ENCODE measurements at places on chromosomes 7 and 10.

DNA sequence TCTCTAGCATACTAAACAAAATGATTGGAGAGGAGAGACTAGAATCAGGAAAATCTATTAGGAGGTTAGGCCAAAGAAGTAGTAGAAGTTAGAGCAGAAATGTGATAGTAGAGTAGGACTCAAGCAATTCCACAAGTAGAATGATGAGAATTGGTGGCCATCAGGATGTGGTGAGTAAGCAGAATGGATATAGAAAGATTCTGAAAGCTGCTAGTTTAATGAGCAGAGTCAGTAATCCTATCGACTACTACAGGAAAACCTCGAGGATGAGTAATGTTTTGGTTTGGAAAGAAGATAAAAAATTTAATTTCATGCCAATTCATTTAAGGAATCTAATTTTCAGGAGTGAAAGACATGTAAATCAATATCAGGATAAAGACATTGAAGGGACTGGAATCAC, 648.3 kb upstream of the PHF14 start:
- no peak for DNase-seq

GRCh38 chr7:80197627-80198026, 63.0 kb downstream of the GNAI1 start:
- no peak for DNase-seq

DNA sequence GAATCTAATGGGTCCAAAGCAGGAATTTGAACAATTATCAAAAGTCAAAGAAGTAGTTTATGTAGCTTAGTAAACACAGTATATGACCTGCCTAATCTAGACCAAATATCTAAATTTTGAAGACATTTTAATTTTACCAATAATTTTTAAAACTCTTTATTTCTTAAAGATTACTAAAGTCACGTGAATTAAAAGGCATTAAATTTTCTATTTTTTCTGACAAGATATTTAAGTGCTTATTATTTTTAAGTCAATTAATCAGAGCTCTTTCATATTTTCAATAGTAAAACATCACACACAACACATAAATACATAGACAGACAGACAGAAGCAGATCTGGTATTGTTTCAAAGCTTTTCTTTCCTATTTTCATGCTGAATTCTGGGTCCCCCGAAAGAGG, 89.5 kb downstream of the ZNF467 start:
- DNase-seq, result no peak

DNA sequence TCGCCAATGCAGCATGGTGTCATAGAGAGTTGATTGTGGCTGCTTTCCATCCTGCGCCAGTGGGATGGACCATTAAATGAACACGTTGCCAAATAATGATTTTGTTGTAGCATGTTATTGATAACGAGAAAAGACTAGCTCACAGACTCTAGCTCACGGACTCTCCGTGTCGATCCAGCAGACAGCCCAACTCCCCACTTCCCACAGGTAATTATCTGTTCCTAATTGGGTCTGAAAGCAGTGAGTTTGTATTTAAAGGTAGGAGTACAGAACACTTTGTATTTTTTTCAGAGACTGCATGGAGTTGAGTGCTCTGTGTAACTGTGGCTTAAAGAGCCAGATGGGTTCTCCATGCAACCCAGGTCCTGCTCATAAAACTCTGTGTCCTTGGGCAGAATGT, 1250.5 kb downstream of the TYW1 start:
- no peak for DNase-seq

GRCh38 chr10:82759050-82759449, 884.1 kb downstream of the NRG3 start:
- no peak for DNase-seq

DNA sequence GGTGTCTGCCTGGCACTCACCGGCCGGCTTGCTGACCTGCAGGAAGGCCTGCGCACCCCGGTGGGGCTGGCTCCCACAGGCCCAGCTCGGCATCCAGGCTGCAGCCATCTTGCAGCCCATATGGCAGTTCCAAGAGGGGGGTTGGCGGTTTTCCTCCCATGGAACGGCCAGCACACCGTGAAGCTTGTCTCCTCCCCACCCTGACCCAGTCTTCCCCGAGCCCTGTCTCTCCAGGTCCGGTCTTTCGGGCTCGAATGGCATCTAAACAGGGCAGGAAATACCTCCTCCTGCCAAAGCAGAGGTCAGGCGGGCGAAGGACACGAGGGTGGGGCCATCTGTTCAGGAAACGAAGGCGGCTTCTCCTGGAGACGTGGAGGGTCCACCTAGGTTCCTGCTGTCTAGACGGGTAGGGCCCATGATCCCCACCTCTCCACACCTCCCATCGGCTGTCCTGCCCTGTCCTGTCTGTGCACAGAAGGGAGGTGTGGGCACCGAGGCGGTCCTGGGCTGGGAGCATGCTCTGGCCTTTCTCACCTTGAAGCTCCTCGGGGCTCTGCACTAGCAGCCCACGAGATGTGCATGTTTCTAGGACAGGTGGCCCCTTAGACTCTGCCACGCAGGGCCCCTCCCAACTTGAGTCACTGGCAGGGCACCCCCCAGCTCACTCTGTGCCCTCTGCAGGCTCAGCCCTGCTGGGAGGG, 113.7 kb upstream of the DIP2C start:
- DNase-seq, result no peak

DNA sequence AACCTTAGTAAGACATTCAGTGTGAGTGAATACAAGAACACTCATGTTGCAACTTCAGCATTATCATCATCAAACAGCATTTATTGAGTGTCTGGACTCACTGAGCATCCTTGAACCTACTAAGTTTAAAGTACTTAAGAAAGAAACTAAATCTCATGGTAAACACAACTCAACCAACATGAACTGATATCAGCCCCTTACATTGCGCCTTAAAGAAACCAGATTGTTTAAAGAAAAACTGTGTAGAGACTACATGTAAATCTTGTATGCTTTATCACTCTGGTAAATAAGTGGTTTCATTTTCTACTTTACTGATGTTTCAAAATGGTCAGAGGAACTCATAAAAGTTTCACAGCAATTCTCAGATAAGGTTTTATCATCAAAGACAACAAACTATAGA, 157.5 kb upstream of the FERD3L start:
- DNase-seq, result no peak

DNA sequence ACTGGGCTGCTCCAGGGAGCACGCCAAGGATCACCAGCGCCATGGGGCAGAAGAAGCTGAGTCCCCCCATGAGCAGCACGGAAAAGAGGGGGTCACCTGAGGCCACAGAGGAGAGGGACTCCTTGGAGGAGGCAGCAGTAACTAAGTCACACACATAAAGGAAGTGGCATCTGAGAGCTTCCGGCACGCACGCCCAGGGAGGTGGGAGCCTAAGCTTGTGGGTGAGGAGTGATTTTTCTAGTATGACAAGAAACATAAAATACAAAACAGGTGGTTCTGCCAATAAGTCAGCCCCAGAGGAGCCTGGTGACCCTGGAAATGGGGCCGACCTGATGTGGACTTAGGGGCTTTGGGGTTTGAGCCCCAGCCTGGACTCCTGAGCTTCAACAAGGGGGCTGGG, 60.8 kb downstream of the CARD11 start:
- DNase-seq, result peak; percentile 69

GRCh38 chr7:79199266-79199665, 254.2 kb downstream of the MAGI2 start:
- no peak for DNase-seq

DNA sequence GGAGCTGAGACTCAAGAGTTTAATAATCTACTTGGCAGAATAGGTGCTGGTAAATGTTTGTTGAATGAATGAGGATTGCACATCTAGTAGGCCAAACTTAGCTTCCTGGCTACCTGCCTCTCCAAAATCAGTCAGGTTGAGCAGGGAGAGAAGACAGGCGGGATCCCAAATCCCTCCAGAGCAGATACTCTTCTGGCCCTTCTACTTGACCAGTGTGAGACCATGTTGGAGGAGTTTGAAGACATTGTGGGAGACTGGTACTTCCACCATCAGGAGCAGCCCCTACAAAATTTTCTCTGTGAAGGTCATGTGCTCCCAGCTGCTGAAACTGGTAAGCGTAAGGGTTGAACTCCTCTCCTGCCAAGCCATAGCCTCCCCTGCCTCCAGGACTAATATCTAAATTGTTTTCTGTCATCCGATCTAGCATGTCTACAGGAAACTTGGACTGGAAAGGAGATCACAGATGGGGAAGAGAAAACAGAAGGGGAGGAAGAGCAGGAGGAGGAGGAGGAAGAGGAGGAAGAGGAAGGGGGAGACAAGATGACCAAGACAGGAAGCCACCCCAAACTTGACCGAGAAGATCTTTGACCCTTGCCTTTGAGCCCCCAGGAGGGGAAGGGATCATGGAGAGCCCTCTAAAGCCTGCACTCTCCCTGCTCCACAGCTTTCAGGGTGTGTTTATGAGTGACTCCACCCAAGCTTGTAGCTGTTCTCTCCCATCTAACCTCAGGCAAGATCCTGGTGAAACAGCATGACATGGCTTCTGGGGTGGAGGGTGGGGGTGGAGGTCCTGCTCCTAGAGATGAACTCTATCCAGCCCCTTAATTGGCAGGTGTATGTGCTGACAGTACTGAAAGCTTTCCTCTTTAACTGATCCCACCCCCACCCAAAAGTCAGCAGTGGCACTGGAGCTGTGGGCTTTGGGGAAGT, 2.2 kb upstream of the MBLAC1 start:
- no peak for DNase-seq

DNA sequence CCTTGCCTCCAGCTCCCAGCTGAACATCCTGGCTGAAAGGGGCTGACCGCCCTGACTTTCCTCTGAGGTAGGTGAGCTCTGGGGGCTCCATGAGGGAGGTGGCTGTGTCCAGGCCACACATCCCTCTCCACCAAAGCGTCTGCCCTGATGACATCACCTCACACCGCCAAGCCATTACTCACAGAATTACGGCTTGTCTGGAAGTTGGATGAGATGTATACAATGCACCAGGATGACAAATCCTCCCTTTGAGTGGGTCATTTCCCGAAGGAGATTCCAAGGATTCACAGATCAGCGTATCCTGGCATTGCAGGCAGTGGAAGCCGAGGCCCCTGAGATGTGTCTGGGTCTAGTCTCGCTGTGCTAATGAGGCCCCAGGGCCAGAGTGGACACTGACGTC, 15.1 kb upstream of the RET start:
- DNase-seq, result no peak

- DNase-seq, result no peak
These were observed 18.1 kb downstream of the CCDC126 start for GRCh38 chr7:23615331-23615730.

DNA sequence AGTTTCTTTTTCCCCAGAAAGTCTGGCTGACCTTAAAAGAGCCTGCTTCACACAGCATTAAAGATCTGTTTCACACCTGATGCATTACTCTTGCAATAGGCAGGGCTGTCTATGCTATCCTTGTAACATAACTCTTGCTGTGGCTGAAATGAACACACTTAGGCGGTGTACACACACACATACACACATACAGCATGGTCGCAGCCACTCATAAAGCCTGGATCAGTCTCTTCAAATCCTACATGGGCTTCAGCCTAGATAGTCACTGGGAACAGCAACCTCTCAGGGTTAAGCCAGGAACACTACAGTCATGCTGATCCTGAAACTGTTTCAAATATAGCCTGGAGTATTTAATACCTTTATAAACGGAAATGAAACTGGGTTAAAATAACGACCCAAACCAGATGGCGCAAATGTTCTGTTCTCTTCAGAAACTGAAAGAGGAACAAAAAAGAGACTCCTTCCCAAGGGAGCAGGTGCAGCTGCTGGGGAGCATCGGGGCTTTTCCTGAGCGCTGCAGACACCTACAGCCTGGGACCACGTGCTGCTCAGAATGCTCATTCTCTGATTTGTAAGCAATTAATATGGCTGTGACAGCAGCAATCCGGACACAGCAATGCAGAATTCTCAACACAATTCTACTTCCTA, 61.0 kb upstream of the SFMBT2 start:
- DNase-seq, result peak; percentile 69

- DNase-seq, result peak; percentile 4
These were observed 35.1 kb upstream of the GRID1 start for GRCh38 chr10:86401588-86402282.

- no peak for DNase-seq
These were observed 6.2 kb downstream of the CLRN3 start for GRCh38 chr10:127886371-127887051.

- DNase-seq, result no peak
These were observed 761 bp upstream of the CHST12 start for GRCh38 chr7:2402687-2403013.

GRCh38 chr10:29327746-29328102, 38.9 kb downstream of the LYZL1 start:
- DNase-seq, result no peak

GRCh38 chr10:9342885-9343570, 1288.5 kb downstream of the GATA3 start:
- peak; percentile 16 for DNase-seq

- no peak for DNase-seq
These were observed 692 bp downstream of the IGFBP1 start for GRCh38 chr7:45888993-45889366.

DNA sequence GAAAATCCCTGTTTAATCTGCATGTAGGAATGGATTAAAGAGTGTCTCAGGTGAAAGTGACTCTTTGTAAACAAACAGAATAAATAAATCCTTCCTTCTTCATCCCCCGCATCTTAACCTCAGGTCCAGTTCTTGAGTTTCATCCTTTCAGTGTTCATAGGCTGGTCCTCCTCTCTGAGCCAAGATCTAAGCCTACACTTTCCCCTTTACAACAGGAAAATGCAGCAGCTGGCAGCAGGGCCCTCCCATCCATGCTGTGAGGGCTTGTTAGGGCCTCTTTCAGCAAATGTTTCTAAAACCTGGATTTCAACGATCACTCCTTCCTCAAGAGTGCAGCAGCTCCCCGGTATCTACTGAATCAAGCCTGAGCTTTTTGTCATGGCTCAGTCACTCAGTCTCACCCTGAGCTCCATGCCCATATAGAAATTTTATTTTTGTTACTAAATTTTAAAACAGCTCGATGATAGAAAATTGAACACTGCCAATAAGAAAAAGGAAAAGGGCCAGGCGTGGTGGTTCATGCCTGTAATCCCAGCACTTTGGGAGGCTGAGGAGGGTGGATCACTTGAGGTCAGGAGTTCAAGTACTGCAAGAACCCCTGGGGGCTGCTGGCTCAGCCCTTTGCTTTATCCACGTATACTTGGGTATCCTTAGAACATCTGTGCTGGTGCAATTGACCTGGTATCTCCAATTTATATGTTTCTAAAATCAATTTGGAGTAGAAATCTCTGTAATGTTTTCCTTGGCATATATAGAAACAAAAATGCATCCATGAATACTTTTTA, 15.6 kb downstream of the BLNK start:
- DNase-seq, result no peak

DNA sequence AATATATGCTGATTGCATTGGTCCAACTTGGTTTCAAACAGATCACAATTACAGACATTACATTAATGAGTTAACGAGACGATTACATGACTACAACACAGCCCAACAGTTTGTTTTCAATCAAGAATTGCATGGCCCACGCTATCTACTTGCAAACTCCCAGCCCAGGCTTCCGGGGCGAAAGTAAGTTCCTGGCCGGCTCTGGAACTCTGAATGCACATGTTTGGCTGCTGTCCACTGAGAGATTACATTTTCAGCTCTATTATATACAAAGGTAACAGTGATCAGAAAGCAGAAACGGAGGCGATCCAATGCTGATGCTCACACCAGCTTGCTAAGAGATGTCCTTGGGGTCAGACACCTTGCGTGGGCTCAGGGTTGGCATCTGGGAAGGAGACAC, 206.3 kb downstream of the FANK1 start:
- DNase-seq, result no peak

GRCh38 chr10:89242345-89242684, 9.3 kb downstream of the LIPA start:
- no peak for DNase-seq
